ENCODE measurements at places on chromosomes 4 and X. TPM values are rescaled to one million over a fixed set of nuclear protein-coding genes. Genes with fewer than 3 reads are reported as not detected.

Gene TLR6
- 3.9 TPM for total RNA-seq

Gene AR
- total RNA-seq = 4.7 TPM

Gene CTSO
- 2.9 TPM for total RNA-seq

Gene GPR50
- not detected for total RNA-seq

Gene CTAG1A
- total RNA-seq = not detected

Gene PPP2R2C
- not detected for total RNA-seq

Gene TLR10
- not detected for total RNA-seq

Gene TMEM35A
- 12.8 TPM for total RNA-seq

Gene BMPR1B
- total RNA-seq = 0.90 TPM

Gene TMEM144
- total RNA-seq = 2.2 TPM

Gene NDNF
- total RNA-seq = under 0.01 TPM

Gene GABRA4
- total RNA-seq = 1.8 TPM

Gene TNIP2
- 36.9 TPM for total RNA-seq

GRCh38 chrX:31609130-31609529 lies 537.3 kb upstream of the FTHL17 start:
- DNase-seq = peak; percentile 91

GRCh38 chr4:181507180-181507835 lies 735.9 kb upstream of the TENM3 start:
- DNase-seq = no peak

- DNase-seq = no peak
Measured at GRCh38 chrX:12617241-12617640, 174.0 kb upstream of the PRPS2 start.

- no peak for DNase-seq
Measured at GRCh38 chr4:152510349-152511147, 25.3 kb downstream of the FBXW7 start.

GRCh38 chr4:6755088-6755753 lies 27.3 kb upstream of the KIAA0232 start:
- DNase-seq = no peak

DNA sequence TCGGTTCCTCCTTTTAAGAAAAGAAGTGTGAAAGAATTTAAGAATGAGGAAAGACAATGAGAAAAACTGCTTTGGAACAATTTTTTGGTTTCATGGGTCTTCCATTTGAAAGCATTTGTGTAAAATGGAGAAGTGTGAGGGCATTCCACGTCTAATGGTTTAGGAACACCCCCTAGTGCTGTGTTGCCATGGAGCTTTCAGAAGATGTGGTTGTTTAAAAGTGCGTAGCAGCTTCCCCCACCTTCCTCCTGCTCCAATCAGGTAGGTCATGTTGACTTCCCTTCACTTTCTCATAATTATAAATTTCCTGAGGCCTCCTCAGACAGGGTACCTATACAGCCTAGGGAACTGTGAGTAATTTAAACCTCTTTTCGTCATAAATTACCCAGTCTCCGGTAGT lies 50.0 kb downstream of the UGT2B10 start:
- DNase-seq = no peak

DNA sequence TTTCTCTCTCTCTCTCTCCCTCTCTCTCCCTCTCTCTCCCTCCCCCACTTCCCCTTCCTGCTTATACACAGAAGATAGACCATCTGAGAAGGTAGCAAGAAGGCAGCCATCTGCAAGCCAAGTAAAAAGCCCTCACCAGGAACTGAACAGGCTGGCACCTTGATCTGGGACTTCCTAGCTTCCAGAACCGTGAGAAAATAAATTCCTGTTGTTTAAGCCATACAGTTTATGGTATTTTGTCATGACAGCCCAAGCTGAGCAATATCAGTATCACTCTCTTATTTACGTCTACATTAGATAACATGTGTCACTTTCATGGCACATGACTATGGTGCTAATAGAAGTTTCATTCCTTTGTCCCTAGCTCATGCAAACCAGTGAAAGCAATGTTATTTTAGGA lies 581.1 kb downstream of the INPP4B start:
- peak; percentile 94 for DNase-seq

- peak; percentile 3 for DNase-seq
Measured at GRCh38 chr4:172953896-172954568, 214.6 kb upstream of the GALNT7 start.

- no peak for DNase-seq
Measured at GRCh38 chrX:40152741-40153344, 55.1 kb upstream of the BCOR start.

DNA sequence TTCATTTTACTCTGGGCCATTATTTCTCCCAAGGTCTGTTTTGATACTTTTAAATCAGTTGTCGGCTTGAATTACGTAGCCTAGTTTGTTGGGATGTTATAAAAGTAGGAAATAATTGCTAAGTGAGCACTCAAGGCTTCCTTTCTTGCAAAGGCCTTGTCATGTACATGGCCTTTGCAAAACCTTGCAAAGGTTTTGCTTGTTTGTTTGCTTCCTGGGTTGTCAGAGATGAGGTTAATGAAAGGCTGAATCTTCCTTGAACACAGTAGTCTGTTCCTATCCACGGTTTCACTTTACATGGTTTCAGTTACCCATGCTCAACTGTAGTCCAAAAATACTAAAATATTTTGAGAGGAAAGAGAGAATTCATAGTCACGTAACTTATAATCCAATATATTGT lies 113.5 kb downstream of the NAA11 start:
- DNase-seq = no peak

- no peak for DNase-seq
Measured at GRCh38 chrX:132022198-132022966, 720 bp upstream of the STK26 start.

DNA sequence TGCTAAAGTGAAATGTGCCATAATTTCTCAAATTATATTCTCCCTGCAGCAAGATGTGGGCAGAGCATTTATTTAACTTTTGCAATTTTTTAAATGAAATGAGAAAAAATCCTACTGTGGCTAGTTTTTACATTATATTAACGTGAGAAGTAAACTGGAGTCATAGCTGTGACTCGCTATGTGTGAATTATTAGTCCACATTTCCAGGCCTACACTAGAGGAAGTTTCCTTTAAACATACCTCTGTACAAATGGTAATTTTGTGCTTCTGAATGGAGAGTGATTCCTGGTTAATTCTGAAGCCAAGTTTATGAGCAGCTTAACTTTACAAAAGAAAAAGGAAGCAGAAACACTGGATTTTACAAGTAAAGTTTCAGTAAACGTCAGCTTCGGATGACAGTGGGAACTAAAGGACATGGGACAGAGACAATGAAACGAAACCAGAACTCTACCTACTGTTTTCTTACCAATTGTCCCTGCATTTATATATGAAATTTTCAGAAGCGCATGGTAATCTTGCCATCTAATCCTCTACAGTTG lies 72.4 kb downstream of the FBXO8 start:
- DNase-seq = peak; percentile 62

DNA sequence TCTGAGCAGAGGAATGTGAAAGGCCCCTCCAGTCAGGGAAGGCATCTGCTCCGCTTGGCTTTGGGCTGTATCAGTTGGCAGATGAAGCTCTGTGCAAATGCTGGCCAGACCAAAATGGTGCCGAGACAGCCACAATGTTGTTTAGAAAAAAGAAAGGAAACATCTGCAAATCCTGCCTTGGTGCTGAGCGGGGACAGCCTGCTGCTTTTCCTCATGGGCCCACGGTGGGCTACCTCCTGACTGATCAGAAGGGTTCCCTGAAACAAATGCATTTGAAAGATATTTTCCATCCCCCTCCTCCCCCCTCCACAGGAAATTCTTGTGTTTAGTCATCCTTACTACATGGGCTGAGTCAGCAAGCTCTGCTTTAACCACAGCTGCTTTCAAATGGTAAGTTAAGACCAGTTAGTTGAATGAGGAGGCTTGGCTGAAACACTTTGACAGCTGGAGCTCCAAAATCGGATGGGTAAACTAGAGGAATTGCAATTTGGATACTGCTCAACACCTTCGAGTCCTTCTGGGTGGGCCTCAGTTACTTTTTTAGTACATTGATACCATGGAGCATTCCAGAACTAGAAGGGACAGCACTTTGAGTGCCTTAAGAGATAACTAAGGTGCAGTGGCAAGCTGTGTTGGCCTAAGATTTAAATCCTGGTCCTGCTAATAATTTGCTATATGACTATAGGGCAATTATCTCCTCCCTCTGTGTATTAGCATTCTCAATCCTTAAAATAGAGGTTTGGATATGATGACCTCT lies 36.0 kb downstream of the PLAC1 start:
- DNase-seq = peak; percentile 89

DNA sequence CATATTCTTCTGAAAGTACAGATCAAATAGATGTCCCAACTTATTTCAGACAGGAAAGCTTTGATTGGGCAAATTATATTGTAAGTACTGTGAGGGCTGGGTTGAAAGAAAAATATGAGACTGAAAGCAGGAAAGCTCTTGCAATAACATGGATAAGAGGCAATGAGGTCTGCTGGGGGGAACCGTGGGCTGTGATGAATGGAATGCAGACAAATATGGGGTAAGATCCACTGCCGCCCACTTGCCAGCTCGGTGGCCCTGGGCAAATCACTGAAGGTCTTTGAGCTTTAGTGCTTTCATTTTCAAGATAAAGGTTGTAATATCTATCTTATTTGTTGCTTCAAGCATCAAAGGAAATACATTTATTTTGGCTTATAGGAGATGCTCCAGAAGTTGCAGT lies 51.0 kb downstream of the AGA start:
- DNase-seq = peak; percentile 4

GRCh38 chr4:2324891-2325290 lies 63.0 kb upstream of the MXD4 start:
- no peak for DNase-seq

GRCh38 chr4:80631861-80632260 lies 296.3 kb downstream of the CFAP299 start:
- DNase-seq = no peak

DNA sequence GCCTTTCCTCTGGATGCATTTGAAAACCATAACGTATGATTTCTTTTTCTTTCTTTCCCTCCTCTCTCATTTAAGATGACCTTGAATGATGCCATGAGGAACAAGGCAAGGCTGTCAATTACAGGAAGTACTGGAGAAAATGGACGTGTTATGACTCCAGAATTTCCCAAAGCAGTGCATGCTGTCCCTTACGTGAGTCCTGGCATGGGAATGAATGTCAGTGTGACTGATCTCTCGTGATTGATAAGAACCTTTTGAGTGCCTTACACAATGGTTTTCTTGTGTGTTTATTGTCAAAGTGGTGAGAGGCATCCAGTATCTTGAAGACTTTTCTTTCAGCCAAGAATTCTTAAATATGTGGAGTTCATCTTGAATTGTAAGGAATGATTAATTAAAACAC lies 142.8 kb downstream of the GRIA2 start:
- DNase-seq = no peak

- no peak for DNase-seq
Measured at GRCh38 chr4:97457253-97457652, 686.0 kb downstream of the STPG2 start.

DNA sequence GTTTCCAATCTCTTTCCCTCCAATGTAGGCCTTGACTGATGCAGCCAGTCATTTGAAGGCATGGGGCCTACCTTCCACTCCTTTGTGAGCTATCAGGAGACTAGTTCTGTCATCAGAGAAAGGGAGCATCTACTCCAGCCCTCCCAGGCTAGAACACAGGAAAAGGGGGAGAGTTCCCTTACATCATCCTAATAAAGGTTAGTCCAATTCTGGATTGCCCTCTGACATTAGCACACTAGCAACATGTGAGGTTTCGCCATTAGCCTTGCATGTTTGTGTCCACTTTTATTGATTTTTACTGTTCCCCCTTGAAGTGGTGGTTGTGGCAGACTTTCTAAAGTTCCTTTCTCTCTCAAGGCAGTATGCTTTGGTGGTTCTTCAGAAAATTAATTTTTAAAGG lies 67.3 kb downstream of the ZFX start:
- no peak for DNase-seq

GRCh38 chr4:97845758-97846157 lies 297.5 kb downstream of the STPG2 start:
- no peak for DNase-seq

All from IMR-90 (cell line).